ENCODE measurements at places on chromosomes 4 and X.

DNA sequence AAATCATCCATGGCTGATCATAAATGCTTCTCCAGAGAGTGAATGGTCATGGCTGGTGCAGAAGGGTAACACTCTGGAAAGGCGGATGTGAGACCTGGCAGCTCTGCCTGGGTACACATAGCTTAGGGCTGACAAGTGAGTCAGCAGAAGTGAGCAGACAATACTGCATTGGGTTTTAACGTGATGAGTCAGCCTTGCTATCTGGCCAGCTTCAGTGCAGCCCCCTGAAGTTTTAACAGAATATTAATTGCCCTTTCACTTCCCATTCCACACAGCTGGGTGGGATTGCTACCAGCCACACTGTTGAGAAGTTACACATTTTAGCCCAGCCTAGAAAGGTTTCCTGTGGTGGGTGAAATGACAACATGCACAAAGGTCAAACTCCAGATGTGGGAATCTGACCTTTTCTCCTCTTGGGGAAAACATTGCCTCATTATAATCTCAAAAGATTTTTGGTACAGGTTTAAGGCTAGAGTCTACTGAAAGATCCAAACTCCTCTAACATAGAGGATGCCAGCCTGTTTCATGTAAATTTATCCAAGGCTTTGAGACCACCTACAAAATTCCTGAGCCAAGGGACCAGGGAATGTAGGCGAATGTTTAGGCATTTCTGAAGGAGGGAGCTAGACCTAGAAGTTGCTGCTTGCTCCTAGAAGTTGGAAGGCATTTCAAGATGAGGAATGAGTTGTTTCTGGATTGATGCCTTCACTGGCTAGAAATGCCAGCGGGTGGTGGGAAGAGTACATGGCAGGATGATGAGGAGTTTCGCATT, 230.3 kb upstream of the PGRMC2 start:
- no peak overlapping the region for H3K4me3 ChIP-seq
- peak; percentile 97 for DNase-seq
- H3K4me1 ChIP-seq, result peaks cover 58% of the 10 kb centered on the region
- no peaks in the 10 kb centered on the region for H3K36me3 ChIP-seq
- H3K27me3 ChIP-seq, result no peaks in the 10 kb centered on the region
- peak overlapping the region; percentile 92 for H3K27ac ChIP-seq

DNA sequence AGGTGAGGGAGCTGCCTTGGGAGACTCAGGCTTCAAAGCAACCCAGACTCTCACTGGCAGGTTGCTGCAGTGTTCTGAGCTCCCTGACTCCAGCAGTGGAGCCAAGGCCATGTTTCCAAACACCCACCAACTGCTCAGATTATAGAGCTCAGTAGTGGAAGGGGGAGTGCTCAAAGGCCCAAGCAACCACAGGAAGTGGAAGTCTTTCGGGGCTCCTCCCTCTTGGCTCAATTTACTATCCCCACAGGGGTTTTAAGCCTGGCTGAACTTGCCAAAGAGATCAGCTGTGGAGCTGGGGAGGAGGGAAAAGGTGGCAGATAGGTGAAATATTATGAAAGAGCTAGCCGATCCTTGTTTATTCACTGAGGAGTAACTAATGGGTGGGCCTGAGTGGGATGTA, 82.5 kb downstream of the HPRT1 start:
- H3K27ac ChIP-seq, result no peak overlapping the region
- peaks cover 31% of the 10 kb centered on the region for H3K4me1 ChIP-seq
- no peak for DNase-seq
- no peak overlapping the region for H3K4me3 ChIP-seq
- H3K36me3 ChIP-seq, result peaks cover 8% of the 10 kb centered on the region

GRCh38 chrX:15492469-15492868, 664 bp downstream of the PIR start:
- no peaks in the 10 kb centered on the region for H3K27me3 ChIP-seq
- H3K4me1 ChIP-seq, result peaks cover 43% of the 10 kb centered on the region
- peak overlapping the region; percentile 66 for H3K4me3 ChIP-seq

GRCh38 chr4:57324673-57325307, 214.6 kb upstream of the IGFBP7 start:
- no peak overlapping the region for H3K27ac ChIP-seq
- H3K4me1 ChIP-seq, result no peaks in the 10 kb centered on the region
- no peaks in the 10 kb centered on the region for H3K27me3 ChIP-seq
- DNase-seq, result no peak
- H3K4me3 ChIP-seq, result no peak overlapping the region

DNA sequence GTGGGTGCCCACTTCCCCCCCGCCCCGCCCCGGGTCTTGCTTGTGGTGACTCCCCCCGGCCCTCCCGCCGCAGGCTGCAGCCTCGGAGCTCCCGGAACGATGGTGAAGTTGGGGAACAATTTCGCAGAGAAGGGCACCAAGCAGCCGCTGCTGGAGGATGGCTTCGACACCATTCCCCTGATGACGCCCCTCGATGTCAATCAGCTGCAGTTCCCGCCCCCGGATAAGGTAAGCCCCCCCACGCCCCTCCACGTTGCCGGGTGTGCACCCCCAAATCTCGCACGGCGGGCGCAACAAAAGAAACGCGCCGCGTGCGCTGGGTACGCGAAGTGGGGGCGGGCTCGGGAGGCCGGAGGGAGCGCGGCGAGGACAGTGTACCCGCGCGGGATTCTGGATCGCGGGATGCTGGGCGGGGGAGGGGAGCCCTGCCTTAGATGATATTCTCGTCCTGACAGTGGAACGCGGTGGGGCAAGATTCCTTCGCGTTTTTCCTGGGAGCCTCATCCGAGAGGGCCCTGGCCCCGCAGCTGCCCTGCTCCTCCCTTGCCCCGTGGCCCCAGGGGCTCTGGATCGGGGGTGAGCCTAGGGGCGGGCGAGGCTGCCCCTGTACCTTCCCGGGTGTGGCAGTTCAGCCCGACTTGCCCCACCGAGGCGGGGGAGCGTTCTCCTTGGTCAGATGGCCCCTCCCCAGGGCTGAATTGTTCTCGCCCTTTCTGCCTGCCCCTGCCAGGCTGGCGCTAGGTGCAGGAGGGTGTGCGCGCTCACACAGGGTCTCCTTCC, 819 bp downstream of the NSG1 start:
- no peak for DNase-seq
- H3K27ac ChIP-seq, result no peak overlapping the region
- H3K4me1 ChIP-seq, result peaks cover 7% of the 10 kb centered on the region
- H3K4me3 ChIP-seq, result peak overlapping the region; percentile 31

DNA sequence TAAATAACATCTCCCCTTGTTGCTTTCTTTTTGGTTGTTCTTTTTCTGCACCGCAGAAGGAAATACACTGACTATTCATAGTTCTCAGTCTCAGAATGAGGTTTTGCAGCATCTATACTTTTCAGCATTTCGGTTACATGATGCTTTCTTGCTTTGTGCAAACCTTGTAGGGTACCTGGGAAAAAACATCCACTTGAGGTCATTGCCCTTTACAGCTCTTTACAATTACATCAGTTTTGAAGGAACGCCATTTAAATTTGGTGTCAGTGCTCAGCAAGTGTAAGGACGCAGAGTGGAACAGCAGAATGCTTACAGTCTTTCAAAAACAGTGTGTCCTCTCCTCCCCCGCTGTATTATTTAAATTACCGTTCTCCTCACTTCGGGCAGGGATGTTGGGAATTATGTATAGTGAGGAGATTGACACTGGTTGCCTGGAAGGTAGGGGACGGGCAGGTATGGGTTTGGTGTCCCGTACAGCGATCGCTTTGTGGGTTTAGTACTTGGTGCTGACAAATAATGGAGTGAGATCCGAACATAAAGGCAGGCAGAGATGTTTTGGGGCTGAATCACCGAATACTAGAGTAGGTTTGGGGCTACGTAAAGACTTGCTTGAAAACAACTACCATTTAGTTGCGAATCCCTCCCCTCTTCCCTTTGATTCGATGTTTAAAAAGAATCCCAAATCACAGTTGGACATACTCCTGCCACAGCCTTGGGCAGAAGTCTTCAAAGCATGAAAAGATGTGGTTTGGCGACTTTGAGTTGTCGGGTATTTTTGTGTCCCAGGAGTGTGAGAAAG, 2.0 kb upstream of the NKX3-2 start:
- H3K27me3 ChIP-seq, result peaks cover 55% of the 10 kb centered on the region
- no peak for DNase-seq
- peaks cover 8% of the 10 kb centered on the region for H3K4me1 ChIP-seq

All from endothelial cell of umbilical vein (primary cell).